Smooth muscle cell of the coronary artery (primary cell): ENCODE measurements at places on chromosomes 11 and 22. TPM values are rescaled to one million over a fixed set of nuclear protein-coding genes. Genes with fewer than 3 reads are reported as not detected.

Gene PSMA1
- total RNA-seq = 70.1 and 148 TPM in 2 replicates

Gene CHRM4
- 0.08 TPM in 1 of 2 replicates, not detected in the other for total RNA-seq

Gene APOA4
- total RNA-seq = not detected in 2 replicates

Gene CBLIF
- total RNA-seq = not detected in 2 replicates

Gene C22orf31
- 0.35 TPM in 1 of 2 replicates, not detected in the other for total RNA-seq

Gene OR56A1
- not detected in 2 replicates for total RNA-seq

Gene OR8G1
- total RNA-seq = not detected in 2 replicates

Gene KRTAP5-9
- total RNA-seq = not detected in 2 replicates

Gene OR5W2
- not detected in 2 replicates for total RNA-seq

Gene RPLP2
- 397 and 872 TPM in 2 replicates for total RNA-seq

Gene KRTAP5-7
- total RNA-seq = not detected in 2 replicates

Gene OR52E2
- not detected in 2 replicates for total RNA-seq

Gene BATF2
- total RNA-seq = 0.15 TPM in 1 of 2 replicates, not detected in the other

Gene SLC15A3
- 8.8 and 34.5 TPM in 2 replicates for total RNA-seq

Gene ASCL2
- not detected in 2 replicates for total RNA-seq

Gene FAM181B
- not detected in 2 replicates for total RNA-seq

Gene OR10G6
- not detected in 2 replicates for total RNA-seq

Gene SMIM35
- total RNA-seq = not detected in 2 replicates

Gene CARD16
- total RNA-seq = 4.5 and 24.5 TPM in 2 replicates

Gene E2F8
- total RNA-seq = 0.08 TPM in 1 of 2 replicates, not detected in the other

Gene MUC5AC
- not detected in 2 replicates for total RNA-seq

Gene OR2AG2
- total RNA-seq = 0.08 TPM in 1 of 2 replicates, not detected in the other

Gene SLC5A12
- total RNA-seq = not detected in 2 replicates

Gene KRTAP5-11
- total RNA-seq = not detected in 2 replicates

Gene FDXACB1
- 1.2 and 1.7 TPM in 2 replicates for total RNA-seq

Gene CNTF
- total RNA-seq = 0.70 and 0.90 TPM in 2 replicates

Gene P2RX3
- not detected in 2 replicates for total RNA-seq

Gene IFITM2
- total RNA-seq = 63.3 and 214 TPM in 2 replicates

Gene UBE2L6
- 37.1 and 111 TPM in 2 replicates for total RNA-seq

Gene KRTAP5-10
- total RNA-seq = not detected in 2 replicates

Gene NRGN
- 0.30 and 0.47 TPM in 2 replicates for total RNA-seq
